ENCODE measurements at places on chromosomes 7 and 10.

GRCh38 chr10:131027256-131027655 is 284.3 kb downstream of the TCERG1L start:
- no peak for DNase-seq

- DNase-seq, result no peak
Measured at GRCh38 chr7:80847027-80847426, 71.8 kb downstream of the SEMA3C start.

GRCh38 chr7:153457746-153458145 is 594.5 kb upstream of the DPP6 start:
- DNase-seq, result no peak

- peak; percentile 96 for DNase-seq
Measured at GRCh38 chr10:3226960-3227744, 54.6 kb upstream of the PITRM1 start.

DNA sequence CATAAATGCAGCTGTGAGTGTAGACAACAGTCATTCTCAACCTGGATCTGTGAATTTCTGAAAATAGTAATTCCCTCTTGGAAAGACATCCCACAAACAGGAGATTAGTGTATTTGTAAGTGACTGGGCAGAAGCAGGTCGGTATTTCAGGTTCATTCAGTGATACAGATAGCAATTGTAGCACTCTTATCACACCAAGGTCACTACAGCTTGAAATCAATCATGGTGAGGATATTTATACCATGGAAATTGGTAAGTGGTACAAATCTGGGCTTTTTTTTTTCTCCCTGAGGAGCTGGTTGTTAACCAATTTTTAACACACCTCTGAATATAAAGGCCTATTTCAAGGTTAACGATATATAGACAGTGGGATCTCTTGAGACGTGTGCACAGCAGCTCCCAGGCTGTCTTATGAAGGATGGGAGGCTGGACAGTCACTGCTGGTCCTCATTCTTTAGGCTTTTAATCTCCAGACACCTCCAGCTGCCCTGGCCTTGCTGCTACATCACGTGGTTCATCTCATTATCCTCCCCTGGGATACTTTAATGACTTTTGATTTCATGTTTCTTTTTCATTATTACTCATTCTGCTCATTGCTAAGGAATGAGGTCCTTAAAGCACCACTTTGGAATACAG is 87.1 kb downstream of the ITGA8 start:
- DNase-seq, result peak; percentile 63

DNA sequence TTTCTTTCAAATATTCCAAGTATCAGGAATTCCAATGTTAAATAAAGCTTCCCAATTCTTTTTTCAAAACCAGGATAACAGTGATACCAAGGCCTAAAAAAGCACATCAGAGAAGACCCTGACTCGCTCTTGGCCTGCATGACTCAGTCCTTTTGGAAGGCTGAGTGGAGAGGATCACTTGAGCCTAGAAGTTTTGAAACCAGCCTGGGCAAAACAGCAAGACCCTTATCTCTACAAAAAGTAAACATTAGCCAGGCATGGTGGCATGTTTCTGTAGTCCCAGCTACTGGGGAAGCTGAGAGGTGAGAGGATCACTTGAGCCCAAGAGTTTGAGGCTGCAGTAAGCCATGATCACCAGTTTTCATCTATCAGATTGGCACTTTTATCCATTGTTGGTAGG is 18.7 kb downstream of the NFE2L3 start:
- no peak for DNase-seq

GRCh38 chr7:64654796-64655548 is 11.0 kb upstream of the ZNF107 start:
- DNase-seq, result no peak

GRCh38 chr10:46517541-46517940 is 38.9 kb downstream of the GPRIN2 start:
- DNase-seq, result no peak

DNA sequence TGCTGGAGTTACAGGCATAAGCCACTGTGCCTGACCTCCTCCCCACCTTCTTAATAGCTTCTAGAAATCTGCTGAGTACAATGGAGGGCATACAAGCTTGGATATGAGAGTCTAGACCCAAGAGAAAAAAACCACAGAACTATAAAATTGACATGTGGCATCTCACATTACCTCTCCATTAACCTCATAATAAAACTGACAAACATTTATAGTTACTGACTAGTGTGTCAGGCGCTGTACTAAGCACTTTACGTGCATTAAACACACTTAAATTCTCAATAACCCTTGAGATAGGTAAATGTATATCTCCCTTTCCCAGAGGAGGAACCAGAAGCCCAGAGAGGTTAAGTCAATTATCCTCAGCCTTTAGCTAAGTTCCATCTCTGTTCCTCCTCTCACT is 300.5 kb upstream of the MYO3A start:
- DNase-seq, result no peak

GRCh38 chr7:143239813-143240212 is 18.0 kb downstream of the TAS2R40 start:
- DNase-seq, result peak; percentile 66

DNA sequence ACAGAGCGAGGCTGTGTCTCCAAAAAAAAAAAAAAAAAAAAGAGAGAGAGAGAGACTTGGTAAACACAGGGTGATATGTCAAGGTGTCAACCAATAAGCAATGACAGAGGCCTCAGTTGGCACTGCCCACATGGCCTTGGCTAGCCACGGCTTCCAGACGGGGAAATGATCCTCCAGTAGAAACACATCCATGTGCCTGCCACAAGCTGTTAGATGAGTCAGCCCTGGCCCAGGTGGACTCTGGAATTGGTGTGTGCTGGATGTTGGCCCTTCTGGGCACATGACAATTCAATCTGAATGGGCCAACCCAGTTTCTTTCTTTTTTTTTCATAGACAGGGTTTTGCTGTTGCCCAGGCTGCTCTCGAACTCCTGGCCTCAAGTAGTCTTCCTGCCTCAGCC is 13.7 kb downstream of the RFC2 start:
- DNase-seq, result no peak

GRCh38 chr10:96276831-96277230 is 5.5 kb upstream of the BLNK start:
- DNase-seq, result no peak

DNA sequence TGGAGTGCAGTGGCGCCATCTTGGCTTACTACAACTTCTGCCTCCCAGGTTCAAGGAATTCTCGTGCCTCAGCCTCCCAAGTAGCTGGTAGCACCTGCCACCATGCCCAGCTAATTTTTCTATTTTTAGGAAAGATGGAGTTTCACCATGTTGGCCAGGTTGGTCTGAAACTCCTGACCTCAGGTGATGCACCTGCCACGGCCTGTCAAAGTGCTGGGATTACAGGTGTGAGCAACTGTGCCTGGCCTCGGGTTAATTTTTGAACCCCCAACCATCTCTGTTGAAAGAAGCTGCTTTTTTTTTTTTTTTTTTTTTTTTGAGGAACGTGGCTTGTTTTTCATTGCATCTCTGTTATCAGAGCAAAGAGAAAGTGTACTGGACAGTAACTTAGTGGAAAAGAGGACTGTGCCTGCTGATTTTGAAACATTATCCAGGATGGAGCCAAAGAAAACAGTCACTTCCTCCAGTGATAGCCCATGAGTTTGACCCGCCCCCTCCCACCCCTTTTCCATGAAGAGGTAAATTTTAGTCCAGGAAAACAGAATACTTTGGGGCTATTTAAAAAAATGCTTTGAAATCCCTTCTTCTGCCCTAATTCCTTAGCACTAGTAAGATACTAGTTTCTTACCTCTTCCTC is 38.3 kb downstream of the WBP1L start:
- peak; percentile 75 for DNase-seq

Data from EH (cell line).